ENCODE measurements at places on chromosomes 2 and 18.

DNA sequence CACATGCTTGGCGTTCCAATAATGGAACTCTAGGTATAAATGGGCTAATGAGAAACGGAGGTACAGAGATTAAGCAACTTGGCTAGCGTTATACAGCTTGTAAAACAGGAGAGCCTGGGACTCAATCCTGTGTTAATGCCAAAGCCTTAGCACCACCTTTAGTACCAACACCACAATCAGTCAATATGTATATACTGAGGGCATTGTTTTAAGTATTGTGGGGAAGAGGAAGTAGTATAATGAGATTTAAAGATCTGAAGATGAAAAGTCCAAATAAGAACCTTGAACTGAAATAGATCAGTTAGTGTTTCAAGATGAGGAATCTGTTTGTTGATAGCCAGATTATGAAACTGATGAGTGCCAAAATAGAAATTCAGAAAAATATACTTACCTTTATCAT is 8.1 kb downstream of the MARS2 start:
- H3K36me3 ChIP-seq: no peaks in the 10 kb centered on the region
- H3K4me3 ChIP-seq: no peak overlapping the region
- H3K27me3 ChIP-seq: no peaks in the 10 kb centered on the region
- peaks cover 7% of the 10 kb centered on the region for H3K4me1 ChIP-seq

DNA sequence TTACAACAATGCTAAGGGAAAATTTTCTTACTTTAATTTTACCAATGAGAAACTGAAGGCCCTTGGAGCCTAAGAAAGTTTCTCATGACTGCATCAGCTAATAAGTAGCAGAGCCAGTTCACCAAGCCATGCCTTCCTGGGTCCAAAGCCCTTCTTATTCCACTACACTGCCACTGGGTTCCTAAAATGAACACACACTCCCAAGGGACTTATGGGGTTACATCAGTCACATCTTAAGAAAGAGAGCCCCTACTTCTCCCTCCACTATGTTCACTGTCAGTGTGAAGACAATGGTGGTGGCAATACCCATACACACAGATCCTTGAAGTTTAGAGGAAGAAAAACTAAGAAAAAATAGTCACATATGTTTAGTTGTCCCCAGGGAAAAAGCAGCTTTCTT is 20.6 kb downstream of the MBD2 start:
- DNase-seq: no peak
- H3K27ac ChIP-seq: peak overlapping the region; percentile 18
- no peaks in the 10 kb centered on the region for H3K27me3 ChIP-seq
- H3K36me3 ChIP-seq: peaks cover 27% of the 10 kb centered on the region
- peaks cover 30% of the 10 kb centered on the region for H3K4me1 ChIP-seq
- H3K4me3 ChIP-seq: no peak overlapping the region

- peaks cover 41% of the 10 kb centered on the region for H3K4me1 ChIP-seq
- no peaks in the 10 kb centered on the region for H3K27me3 ChIP-seq
- H3K36me3 ChIP-seq: no peaks in the 10 kb centered on the region
- peak within 1 kb of the TSS; percentile 97 for H3K4me3 ChIP-seq
Observed at GRCh38 chr18:70288851-70289328, at the start of gene SOCS6. TSS of gene SOCS6 (plus strand) at chr18:70289045. CDS start at chr18:70324669, 35,624 bp downstream.

- peaks cover 5% of the 10 kb centered on the region for H3K4me1 ChIP-seq
- no peak overlapping the region for H3K27ac ChIP-seq
- H3K4me3 ChIP-seq: no peak overlapping the region
- no peaks in the 10 kb centered on the region for H3K27me3 ChIP-seq
Observed at GRCh38 chr2:141959016-141959415, 171.8 kb downstream of the LRP1B start.

GRCh38 chr2:105052773-105053172 is 14.9 kb downstream of the MRPS9 start:
- no peaks in the 10 kb centered on the region for H3K27me3 ChIP-seq
- DNase-seq: no peak
- no peak overlapping the region for H3K4me3 ChIP-seq
- no peaks in the 10 kb centered on the region for H3K4me1 ChIP-seq
- H3K36me3 ChIP-seq: peaks cover 47% of the 10 kb centered on the region

GRCh38 chr18:62736077-62736855 is 20.9 kb downstream of the PHLPP1 start:
- H3K4me1 ChIP-seq: peaks cover 50% of the 10 kb centered on the region
- H3K27ac ChIP-seq: no peak overlapping the region
- H3K4me3 ChIP-seq: no peak overlapping the region
- H3K27me3 ChIP-seq: no peaks in the 10 kb centered on the region

DNA sequence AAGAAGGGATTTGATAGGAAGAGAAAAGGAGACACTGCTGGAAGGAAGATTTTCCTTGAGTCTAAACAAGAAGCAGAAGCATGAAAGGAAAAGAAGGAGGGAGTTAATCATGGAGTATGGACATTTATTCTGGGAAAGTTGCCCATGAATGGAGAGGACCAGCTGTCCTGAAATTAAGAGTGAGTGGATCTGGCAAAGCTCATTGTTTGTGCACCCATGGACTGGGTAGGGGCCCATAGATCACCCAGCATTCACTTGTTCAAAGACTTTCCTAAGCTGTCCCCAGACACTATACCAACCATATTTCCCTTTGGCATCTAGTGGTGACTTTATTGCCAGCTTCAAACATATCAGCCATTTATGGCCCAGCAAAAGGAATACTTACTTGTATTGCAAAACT is 422.7 kb downstream of the FBXO15 start:
- DNase-seq: no peak
- H3K4me1 ChIP-seq: no peaks in the 10 kb centered on the region
- H3K27me3 ChIP-seq: peaks cover under 1% of the 10 kb centered on the region
- no peak overlapping the region for H3K4me3 ChIP-seq
- no peak overlapping the region for H3K27ac ChIP-seq

DNA sequence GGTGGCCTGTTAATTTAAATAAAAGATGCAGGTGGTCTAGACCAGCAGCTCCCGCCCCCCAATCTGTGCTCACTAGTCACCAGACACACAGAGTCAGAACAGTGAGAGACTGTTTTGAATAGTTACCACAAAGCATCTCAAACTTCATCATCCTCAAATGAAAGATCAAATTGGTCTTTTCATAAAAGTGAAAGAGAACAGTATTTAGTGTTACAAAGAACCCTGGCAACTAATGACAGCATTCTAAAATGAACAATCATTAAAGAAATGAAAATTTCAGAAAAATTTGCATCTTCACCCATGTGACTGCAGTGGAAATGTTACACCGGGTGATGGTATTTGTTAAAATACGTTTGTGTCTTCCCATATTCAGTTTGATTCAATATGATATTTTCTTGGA is 65.5 kb upstream of the PMAIP1 start:
- peaks cover 42% of the 10 kb centered on the region for H3K27me3 ChIP-seq
- H3K4me3 ChIP-seq: no peak overlapping the region
- H3K36me3 ChIP-seq: no peaks in the 10 kb centered on the region
- H3K4me1 ChIP-seq: peaks cover 7% of the 10 kb centered on the region
- H3K27ac ChIP-seq: no peak overlapping the region

- peaks cover 43% of the 10 kb centered on the region for H3K36me3 ChIP-seq
- H3K4me1 ChIP-seq: no peaks in the 10 kb centered on the region
- no peak overlapping the region for H3K27ac ChIP-seq
Observed at GRCh38 chr2:232581725-232582124, 31.2 kb downstream of the EIF4E2 start.

DNA sequence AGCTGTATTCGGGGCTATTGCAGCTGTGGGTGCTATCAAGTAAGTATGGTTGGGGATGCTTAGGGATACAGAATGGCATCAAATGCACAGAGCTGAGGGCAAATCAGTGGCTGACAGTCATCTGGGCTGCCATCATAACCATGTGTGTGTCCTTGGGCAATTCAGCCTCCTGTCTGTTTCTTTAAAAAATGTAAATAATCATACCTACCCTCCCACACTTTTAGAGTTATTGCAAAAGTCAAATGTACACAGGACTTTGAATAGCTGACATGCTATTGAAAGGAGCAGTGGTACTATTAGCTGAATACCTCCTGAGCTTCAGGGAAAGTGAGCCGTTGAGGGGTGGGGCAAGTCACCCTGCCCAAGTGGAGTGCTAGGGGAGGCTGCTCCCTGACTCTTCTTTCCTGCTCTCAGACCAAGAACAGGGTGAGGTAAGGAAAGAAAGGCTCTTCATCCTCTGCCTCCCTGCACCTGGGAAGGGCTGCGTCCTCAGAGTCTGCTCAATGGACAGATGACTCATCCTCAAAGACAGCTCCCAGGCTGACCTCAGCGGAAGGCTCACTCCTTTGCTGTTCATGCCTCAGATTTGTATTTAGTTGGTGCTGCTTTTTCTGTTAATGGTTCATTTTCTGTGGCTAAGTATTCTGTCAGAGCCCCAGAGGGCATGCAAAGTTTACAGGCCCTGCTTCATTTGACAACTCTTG is 54.9 kb upstream of the BZW1 start:
- DNase-seq: no peak
- no peak overlapping the region for H3K27ac ChIP-seq
- H3K27me3 ChIP-seq: no peaks in the 10 kb centered on the region
- no peak overlapping the region for H3K4me3 ChIP-seq
- H3K4me1 ChIP-seq: peaks cover 21% of the 10 kb centered on the region

- DNase-seq: no peak
- H3K36me3 ChIP-seq: no peaks in the 10 kb centered on the region
- no peaks in the 10 kb centered on the region for H3K27me3 ChIP-seq
- no peak overlapping the region for H3K27ac ChIP-seq
- H3K4me1 ChIP-seq: peaks cover 7% of the 10 kb centered on the region
Observed at GRCh38 chr2:187853381-187853791, 299.2 kb upstream of the TFPI start.

DNA sequence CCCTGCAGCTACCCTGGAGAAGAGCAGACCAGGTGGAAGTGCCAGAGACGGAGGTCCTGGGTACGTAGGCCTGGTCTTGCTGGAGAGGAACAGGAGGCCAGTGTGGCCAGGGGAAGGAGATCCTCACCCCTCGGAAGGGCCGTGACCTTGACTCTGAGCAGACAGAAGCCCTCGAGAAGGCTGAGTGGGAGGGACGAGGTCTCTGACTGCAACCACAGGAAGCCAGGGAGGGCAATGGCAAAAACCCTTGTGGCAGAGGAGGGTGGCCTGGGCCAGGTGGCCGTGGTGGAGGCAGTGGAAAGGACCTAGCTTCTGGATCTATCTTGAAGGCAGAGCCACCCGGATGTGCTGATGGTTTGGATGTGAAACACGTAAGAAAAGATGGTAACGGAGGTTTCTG is 28.1 kb downstream of the THAP4 start:
- no peaks in the 10 kb centered on the region for H3K27me3 ChIP-seq
- no peak overlapping the region for H3K27ac ChIP-seq
- peak overlapping the region; percentile 60 for H3K4me3 ChIP-seq
- DNase-seq: no peak
- H3K4me1 ChIP-seq: peaks cover 2% of the 10 kb centered on the region

DNA sequence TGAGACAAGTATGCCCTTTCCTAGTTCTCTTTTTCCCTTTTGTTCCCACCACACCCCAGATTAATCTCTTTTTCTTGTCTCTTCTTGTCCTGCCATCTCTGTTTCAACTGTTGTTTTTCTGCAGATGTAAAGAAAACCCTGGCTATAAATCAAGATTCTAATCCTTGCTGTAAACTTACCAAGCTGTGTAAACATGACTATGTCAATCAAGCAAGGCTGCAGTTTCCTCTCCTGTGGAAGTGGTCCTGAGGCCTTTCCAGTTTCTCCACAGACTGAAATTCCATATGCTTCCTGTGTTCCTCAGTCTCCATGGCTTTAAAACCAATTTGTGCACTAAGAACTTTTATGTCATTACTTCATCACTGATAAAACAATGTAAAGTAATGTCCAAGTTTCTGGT is 288.8 kb upstream of the PIK3C3 start:
- DNase-seq: no peak
- no peak overlapping the region for H3K4me3 ChIP-seq
- H3K27me3 ChIP-seq: peaks cover 5% of the 10 kb centered on the region
- H3K4me1 ChIP-seq: peaks cover 7% of the 10 kb centered on the region
- H3K36me3 ChIP-seq: no peaks in the 10 kb centered on the region
- no peak overlapping the region for H3K27ac ChIP-seq

DNA sequence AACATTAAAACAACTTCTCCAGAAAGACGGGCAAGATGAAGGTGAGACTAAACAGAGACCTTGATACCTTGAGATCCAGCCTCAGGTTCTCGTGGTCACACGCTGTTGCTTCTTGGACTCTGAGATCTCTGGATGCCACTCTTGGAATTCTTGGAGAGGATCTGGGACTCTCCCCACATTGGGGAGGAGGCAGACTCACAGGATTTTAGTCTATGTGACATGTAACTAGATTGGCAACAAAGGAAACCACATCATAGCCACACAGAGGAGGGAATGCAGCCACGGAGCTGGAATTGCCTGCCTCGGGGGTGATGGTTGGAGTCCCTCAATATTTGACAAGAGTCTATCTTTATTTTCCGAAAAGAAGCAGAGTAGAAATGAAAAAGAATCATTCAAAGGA is 78.8 kb upstream of the IGFBP5 start:
- H3K27ac ChIP-seq: no peak overlapping the region
- H3K27me3 ChIP-seq: no peaks in the 10 kb centered on the region
- peaks cover 7% of the 10 kb centered on the region for H3K4me1 ChIP-seq
- no peak overlapping the region for H3K4me3 ChIP-seq
- no peak for DNase-seq

DNA sequence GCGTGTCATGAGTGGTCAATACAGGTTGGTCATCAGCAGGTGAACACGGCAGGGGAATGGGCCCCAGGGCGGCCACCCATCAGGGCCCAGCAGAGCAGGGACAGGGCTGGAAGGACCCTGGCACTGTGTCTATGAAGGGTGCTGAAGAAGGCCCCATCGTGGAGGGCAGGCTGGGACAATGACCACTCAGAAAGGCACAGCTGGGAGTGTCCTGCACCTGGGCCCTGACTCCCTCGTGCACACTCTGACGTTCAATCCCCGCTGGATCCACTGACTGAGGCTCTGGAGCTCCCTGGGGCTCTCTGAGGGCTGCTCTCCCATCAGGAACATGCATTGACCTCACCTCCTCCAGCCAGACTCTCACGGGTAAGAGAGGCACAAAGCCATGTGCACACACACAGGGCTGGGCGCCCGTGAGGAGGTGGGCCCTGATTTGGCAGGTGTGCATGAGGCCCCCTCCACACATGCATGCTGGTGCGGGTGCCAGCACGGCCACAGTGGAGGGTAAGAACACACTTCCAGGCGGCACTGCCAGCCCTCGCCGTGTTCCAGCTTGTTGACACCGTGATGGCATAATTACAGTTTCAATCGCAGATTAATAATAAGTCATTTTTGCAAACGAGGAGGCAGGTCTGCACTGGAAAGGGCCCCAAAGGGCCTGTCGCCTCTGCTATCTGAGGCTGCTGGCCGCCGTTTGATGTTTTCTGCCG is 58.5 kb downstream of the SMAD7 start:
- DNase-seq: no peak
- peaks cover 68% of the 10 kb centered on the region for H3K4me1 ChIP-seq
- no peaks in the 10 kb centered on the region for H3K36me3 ChIP-seq
- H3K27ac ChIP-seq: peak overlapping the region; percentile 94

- no peak overlapping the region for H3K4me3 ChIP-seq
- H3K4me1 ChIP-seq: peaks cover 88% of the 10 kb centered on the region
- no peaks in the 10 kb centered on the region for H3K36me3 ChIP-seq
- no peak for DNase-seq
Observed at GRCh38 chr2:15812187-15812780, 128.1 kb upstream of the MYCN start.
